ENCODE measurements at places on chromosomes 12 and 14.
A peak's percentile ranks its signal among the peaks of the same experiment; 100 is the strongest.

DNA sequence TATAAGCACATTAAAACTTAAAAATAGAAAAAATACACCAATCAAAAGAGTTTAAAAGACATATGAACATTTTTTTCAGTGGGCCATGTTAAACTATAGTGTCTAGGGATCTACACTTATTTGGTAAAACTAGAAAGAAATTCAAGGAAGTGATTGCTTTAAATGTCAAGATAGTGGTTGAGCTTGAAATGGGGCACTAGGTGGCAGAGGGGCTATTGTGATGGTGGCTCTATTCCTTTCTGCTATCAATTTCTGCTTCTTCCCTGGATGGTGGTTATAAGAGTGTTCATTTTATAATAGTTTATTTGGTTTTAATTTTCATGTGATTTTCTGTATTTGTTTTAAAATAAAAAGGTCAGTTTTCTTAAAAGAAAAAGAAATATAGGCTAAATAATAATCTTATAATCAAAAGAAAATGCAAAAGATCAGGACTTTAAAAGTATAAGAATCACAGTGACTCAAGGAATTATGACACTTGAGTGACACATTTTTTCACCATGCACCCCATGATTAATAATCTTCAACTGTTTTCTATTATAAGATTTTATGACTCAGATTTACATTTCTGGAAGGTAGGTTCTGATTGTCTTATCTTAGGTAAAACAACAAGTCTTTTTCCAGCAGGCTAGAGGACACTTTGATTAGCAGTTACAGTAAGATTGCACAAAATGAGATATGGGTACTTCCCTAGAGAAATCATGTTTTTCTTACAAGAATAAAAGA lies 137.5 kb downstream of the FSCB start:
- no peak for DNase-seq

- no peak for DNase-seq
Measured at GRCh38 chr12:46832130-46832704, 6.4 kb upstream of the SLC38A4 start.

DNA sequence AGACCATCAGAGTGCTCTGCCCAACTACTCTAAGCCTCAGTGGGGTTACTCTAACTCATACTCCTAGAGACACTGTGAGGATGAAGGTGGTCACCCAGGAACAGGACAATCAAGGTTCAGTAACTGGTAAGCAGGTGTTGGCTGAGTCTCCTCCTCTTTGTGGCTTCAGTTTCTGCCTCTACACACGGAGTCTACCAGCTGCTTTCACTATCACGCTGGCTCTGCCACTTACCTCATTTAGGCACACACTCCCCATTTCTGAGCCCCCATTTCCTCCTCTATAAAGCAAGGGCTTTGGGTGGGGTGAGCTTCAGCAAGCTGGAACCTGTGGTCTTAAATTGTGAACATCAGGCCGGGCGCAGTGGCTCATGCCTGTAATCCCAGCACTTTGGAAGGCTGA lies 7.3 kb upstream of the TCHP start:
- DNase-seq: no peak

- peak; percentile 38 for DNase-seq
Measured at GRCh38 chr14:76844223-76844622, 18.0 kb downstream of the LRRC74A start.

- DNase-seq: peak; percentile 68
Measured at GRCh38 chr12:93978553-93978952, 169.8 kb upstream of the PLXNC1 start.

- DNase-seq: no peak
Measured at GRCh38 chr14:90294872-90295271, 36.9 kb downstream of the NRDE2 start.

DNA sequence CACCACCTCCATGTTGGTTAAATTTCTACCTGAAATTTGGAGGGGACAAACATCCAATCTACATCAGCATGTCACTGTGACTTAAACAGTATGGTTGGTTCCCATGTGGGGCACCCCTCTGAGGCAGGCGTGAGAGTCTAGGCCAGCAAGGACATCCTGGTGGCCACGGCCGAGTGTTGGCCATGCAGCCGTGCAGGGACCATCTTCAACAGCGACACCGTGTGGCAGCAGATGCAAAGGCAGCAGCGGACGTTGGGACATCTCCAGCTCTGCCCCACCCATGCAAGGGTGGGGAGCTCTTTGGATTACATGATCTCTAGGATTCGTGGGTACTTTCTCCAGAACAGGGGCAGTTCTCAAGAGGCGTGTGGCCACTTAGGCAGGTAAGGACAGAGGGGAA lies 49.8 kb downstream of the NOC4L start:
- peak; percentile 6 for DNase-seq

- DNase-seq: no peak
Measured at GRCh38 chr12:132359971-132360370, 30.6 kb upstream of the GALNT9 start.

- DNase-seq: no peak
Measured at GRCh38 chr12:31408763-31409162, 82.8 kb upstream of the SINHCAF start.

- peak; percentile 87 for DNase-seq
Measured at GRCh38 chr14:65258391-65258790, 154.1 kb upstream of the FUT8 start.

DNA sequence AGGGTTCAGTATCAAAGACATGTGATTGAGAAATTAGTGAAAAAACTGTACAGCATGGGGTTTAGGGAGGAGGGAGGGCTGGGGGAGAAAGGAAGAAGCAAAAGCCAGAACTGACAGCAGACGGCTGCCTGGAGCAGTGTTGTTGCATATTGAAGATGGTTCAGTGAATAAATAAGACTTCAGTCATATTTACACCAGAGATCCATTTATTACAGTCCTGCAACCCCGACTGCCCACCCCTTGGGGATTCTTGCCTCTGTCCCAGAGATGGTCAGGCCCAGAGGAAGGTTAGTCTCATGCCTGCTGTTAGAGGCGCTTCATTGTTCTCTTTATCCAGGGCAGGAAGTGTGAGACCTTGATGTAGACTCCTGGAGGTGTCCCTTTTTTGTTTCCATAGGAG lies 3.2 kb downstream of the GZMH start:
- no peak for DNase-seq

DNA sequence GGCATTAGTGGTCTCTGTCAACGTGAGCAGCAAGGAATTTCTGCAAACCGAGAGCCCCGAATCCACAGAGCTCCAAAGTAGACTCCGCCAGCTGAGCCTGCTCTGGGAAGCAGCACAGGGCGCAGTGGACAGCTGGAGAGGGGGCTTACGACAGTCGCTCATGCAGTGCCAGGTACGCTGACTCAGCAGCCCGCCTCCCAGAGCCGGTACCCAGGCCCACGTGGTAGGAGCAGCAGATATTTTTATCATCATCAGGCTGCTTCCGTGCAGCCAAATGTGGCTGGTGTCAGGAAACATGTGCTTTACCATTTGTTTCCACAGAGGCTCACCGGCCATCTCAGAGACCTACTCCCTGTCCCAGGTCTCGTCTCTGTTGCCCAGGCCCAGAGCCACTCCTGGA lies 73.7 kb downstream of the ESR2 start:
- no peak for DNase-seq

- DNase-seq: no peak
Measured at GRCh38 chr12:6546016-6546415, 9.8 kb downstream of the IFFO1 start.

- no peak for DNase-seq
Measured at GRCh38 chr12:103817791-103818190, 23.2 kb downstream of the NT5DC3 start.

DNA sequence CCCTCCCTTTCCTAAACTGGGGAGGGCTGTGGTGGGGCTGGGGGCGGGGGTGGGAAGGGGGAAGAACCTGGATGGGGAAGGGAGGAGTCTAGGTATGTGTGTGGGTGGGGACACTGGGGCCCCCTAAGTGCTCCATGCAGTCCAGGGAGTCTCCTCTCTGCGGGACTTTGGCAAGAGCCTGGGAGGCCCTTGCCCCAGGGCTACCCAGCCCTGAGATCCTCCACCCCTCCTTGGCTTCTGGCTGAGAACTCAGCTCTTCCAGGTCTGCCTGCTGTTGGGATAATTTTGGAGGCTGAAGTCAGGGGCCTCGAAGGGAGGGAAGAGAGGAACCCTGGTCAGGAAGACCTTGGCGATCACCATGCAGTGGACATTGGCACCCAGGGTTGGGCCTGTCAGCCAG lies 2.2 kb upstream of the DLK1 start:
- DNase-seq: no peak

DNA sequence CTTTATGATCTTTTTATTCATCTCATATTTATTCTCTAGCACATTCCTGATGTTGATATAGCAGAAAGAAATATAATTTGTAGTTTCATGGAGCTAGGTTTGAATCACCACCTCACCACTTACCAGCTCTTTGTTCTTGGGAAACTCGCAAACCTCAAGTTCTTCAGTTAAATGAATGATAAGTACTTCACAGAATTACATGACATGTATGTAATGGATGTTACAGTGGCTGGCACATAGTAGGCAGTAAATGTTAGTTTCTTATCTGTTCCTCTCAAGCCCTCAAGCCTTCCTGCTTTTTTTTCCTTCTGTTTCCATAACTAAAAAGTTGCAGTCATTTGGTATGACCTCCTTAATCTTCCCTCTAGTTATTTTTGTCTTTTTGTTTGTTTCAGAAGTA lies 54.9 kb downstream of the SPATS2 start:
- DNase-seq: no peak

GRCh38 chr14:102882226-102882906 lies 40.1 kb upstream of the AMN start:
- DNase-seq: no peak

DNA sequence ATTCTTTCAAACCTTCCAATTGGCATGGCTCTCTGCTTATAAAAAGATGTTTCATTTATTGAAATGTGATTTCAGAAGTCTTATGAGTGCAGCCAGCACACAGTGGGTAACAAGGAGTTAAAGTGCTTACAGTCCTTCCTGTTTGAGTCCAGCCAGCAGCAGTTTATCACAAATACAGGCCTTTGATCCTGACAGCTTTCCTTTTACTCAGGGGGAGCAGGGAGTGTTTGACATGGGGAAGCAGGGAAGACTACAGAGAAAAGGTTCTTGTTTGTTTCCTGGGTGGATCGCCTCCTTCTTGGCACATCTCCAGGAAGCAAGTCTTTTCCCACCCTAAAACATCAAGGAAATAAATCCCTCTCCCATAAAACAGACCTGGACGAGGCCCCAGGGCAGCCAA lies 216.1 kb downstream of the MSRB3 start:
- no peak for DNase-seq

DNA sequence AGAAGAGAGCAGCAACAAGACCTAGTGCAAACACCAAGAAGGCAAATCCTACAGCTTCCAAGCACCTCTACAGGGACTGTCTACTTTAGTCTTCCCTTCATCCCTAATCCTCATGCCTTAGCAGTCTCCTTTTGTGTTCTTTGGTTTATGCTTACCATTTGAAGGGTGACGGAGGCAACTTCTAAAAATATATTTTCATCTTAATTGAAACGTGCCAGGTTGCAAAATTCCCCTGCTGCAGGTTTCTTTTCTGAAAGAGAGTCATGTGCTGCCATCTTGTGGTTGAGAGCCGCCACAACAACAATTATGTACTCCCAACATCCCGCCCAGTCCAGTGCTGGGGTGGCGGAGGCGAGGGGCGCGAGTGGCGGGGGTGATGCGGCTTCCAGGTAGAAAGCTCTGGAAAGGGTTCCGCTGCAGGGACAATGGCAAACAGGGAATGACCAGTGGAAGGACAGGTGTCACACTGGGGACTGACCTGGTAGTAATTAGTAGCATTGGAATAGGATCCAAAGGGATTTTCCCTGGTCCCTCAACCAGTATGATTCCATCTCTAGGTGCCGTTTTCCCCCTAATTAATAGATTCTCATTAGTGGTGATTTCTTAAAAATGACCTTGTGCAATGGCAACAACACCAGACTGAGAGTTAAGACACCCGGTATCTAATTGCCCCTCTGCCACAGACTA lies 80.3 kb upstream of the GNG2 start:
- DNase-seq: peak; percentile 68

- DNase-seq: no peak
Measured at GRCh38 chr14:54465654-54466053, 23.1 kb downstream of the GMFB start.

GRCh38 chr12:47156167-47156736 lies 76.5 kb upstream of the AMIGO2 start:
- DNase-seq: peak; percentile 14

- DNase-seq: no peak
Measured at GRCh38 chr14:97149775-97150174, 352.6 kb downstream of the VRK1 start.

- DNase-seq: no peak
Measured at GRCh38 chr14:54627219-54627539, 60.3 kb downstream of the SAMD4A start.

GRCh38 chr12:12985817-12986408 lies 14.2 kb downstream of the HEBP1 start:
- DNase-seq: peak; percentile 34

DNA sequence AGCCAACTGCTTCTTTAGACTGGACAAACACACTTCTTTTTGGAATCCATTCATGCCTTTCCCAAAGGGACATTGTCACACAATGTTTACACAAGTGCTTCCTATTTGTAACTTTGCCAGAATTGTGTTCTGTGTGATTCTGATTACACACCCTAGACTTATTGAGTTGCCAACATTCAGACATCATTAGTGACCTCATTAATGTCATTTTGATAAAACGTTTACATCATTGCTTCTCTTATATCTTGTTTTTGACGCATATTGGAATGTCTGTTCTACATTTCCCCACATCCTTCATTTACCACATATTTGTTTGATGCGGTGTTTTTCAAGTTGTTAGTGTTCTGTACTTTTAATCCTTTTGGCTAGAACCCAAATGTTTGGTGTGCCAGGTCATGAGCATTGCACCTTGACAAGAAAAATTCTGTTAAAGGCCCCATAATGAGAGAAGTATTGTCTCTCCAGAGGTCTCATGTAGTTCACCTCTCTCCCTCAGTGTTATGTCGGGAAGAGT lies 305.5 kb downstream of the AEBP2 start:
- DNase-seq: peak; percentile 48

- peak; percentile 95 for DNase-seq
Measured at GRCh38 chr12:124385219-124385969, 90.5 kb downstream of the RFLNA start.

DNA sequence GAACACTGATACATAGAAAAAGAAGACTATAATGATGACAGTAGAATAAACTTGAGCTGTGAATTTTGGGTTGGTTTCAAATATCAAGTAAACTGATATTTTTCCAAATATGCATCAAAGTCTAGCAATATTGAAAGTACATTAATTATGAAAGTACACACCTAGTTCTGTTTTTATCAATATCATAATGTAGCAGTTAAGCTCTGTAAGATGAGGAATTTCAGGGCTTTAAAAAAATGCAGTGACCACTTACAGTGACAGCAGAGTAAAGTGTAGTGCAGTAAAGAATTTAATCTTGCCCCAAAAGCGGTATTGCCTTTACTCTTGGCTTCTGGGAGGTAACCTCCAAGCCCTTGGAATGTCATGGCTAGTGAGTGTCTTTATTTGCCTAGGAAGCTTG lies 102.9 kb upstream of the ABCD2 start:
- DNase-seq: no peak

DNA sequence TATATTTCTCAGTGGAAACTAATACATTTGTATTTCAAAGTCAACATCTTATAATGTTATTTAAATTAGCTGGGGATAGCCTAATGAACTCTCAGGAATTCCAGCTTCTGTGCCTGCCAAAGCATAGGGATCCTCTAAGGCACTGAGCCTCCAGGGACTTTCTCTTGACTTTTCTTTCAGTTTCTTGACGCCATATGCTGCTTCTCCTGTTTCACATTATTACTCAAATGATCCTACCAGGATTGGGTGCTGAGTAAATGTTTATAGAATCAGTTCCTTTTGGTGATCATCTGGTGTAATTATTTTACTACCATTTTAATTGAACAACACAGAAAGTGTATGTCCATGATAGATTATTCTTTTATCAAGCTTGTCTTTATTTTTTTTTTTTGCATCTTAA lies 7.9 kb downstream of the METTL25 start:
- peak; percentile 23 for DNase-seq

Data from fibroblast of skin of right biceps (primary cell).